Kasumi-1 (cell line): ENCODE measurements at places on chromosomes 2 and 18.

- DNase-seq: no peak
These were observed 157.1 kb downstream of the RIT2 start for GRCh38 chr18:42958353-42958752.

DNA sequence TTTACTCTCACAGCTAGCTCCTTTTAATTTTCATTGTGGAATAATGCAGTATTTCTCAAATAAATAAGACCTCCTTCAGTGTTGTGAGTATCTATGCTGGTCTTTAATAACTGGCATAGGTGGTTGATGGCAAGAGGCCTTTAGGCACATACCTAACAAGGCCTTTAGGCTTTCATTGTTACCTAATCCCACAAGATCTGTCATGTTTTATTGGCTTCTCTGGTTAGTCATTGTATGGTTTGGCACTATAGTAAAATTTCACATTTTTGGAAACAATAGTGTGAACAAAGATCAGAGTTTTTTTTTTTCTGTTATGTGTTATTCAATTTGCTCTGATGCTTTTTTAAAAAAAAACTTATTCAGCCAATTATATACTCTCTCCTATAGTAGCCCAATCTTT, 89.8 kb upstream of the NEUROD1 start:
- no peak for DNase-seq

- DNase-seq: no peak
These were observed 146.9 kb upstream of the POU3F3 start for GRCh38 chr2:104707056-104707455.

- DNase-seq: no peak
These were observed 26.1 kb upstream of the ROCK2 start for GRCh38 chr2:11370377-11371091.

DNA sequence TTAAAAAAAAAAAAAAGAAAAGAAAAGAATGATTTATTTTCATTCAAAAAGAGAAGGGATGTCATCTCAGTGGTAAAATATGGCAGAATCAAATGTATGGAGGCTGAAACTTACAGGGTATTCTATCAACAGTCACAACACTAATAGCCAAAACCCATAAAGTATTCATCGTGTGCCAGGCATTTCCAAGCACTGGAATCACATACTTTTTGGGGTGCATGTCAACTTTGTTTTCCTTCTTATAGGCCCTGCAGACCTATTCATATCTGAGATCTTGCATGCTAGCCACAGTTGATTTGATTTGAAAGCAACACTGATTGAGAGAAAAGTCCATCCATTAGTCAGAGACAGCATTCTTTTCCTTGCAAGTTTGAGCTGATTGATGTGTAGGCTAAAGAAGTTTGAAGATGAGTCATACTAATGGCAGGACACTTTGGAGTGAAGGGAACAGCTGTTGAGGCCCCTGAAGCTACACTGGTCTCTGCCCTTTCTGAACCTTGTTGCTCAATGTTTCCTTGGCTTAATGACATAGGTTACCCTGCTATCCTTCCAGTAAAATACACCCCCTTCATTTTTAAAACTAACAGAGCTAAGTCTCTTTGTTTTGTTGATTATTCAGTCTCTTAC, 22.0 kb downstream of the KATNAL2 start:
- peak; percentile 49 for DNase-seq

DNA sequence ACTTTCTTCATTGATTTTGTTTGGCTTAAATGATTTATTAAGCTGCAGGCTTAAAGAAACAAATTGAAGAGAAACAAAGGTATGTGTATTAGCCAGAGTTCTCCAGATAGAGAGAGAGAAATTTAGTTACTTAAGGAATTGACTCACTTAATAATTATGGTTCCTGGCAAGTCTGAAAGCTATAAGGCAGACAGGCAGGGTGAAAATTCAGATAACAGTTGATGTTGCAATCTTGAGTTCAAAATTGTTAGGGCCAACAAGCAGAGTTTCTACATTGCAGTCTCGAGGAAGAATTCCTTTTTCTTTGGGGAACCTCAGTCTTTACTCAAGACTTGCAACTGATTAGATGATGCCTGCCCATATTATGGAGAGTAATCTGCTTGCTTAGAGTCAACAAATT, 593.5 kb downstream of the ADCYAP1 start:
- DNase-seq: no peak

GRCh38 chr2:47569658-47570475, 166.9 kb downstream of the MSH2 start:
- no peak for DNase-seq

- DNase-seq: no peak
These were observed 39.1 kb downstream of the PCBP1 start for GRCh38 chr2:70126413-70126812.

- no peak for DNase-seq
These were observed 66.7 kb upstream of the CYP1B1 start for GRCh38 chr2:38142627-38143026.

DNA sequence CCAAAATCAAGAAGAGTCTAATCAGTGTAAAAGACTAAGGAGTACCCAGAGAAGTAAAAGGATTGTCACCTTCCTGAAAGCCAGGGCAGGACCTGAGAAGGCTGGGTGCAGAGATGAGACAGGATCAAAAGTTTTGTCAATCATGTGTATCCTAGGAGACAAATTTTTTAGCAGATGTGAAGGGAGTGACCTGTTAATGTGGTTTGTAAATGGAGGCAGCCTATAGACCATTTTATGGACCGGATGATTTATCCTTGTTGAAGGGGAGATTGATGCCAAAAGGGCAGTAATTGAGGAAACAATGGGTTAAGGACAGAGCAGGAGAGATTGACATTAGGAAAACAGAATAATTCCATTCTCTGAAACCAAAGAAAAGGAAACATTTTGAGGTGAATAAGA, 813 bp downstream of the NDC80 start:
- DNase-seq: peak; percentile 33

- no peak for DNase-seq
These were observed 154.9 kb downstream of the NR4A2 start for GRCh38 chr2:156177654-156178053.

- DNase-seq: peak; percentile 20
These were observed 8.5 kb upstream of the SPATA3 start for GRCh38 chr2:230987137-230988020.

GRCh38 chr2:46461709-46462171, 17.6 kb upstream of the TMEM247 start:
- peak; percentile 95 for DNase-seq

GRCh38 chr2:148350199-148350598, 294.4 kb upstream of the EPC2 start:
- DNase-seq: no peak

DNA sequence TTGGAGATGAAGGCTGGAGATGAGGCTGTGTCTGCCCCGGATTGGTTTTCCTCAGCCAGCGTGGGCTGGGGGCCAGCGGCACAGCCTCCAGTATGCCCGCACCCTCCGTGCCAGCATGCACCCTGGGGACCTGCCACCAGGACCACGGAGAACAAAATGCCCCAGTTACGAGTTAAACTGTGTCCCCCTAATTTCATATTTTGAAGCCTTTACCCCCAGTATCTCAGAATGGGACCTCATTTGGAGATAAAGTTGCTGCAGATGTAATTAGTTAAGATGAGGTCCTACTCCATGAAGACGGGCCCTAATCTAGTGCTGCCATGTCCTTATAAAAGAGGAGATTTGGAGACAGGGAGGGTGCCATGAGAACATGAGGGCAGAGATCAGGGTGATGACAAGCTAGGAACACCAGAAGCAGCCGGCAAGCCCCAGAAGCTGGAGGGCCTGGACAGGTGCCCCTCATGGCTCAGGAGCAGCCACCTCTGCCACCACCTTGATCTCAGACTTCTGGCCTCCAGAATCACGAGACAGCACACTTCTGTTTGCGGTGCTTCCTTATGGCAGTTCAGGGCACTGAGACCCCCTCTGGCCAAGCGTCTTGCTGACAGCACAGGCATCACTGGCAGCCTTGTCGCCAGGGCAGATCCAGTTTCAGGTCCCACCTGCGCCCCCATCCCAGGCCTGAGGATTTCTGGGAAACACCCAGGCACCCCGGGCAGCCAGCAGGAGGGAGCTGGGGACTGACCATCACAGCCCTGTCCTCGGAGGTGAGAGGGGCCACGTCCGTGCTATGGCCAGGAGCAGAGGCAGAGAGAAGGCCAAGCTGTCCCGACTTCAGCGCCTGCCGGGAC, 29.4 kb downstream of the KIF1A start:
- DNase-seq: no peak

GRCh38 chr2:103230796-103231195, 469.0 kb downstream of the TMEM182 start:
- DNase-seq: no peak

DNA sequence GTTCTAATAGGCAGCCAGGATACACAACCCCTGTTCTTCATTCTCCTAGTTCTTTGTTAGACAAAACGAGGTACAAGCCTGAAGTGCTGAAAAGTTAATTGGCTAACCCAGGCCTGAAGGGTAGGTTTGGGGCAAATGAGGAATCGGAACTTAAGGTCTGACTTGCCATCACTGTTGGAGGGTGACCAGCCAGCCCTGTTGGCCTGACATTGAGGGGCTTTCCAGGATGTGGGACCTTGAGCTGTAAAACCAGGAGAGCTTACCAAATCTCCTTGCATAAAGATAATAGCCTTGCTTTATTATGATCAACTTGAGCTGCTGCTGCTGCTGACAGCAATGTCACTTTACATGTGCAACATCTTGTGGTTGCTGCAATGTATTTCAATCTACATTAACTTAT, 256.0 kb downstream of the VAPA start:
- DNase-seq: no peak

DNA sequence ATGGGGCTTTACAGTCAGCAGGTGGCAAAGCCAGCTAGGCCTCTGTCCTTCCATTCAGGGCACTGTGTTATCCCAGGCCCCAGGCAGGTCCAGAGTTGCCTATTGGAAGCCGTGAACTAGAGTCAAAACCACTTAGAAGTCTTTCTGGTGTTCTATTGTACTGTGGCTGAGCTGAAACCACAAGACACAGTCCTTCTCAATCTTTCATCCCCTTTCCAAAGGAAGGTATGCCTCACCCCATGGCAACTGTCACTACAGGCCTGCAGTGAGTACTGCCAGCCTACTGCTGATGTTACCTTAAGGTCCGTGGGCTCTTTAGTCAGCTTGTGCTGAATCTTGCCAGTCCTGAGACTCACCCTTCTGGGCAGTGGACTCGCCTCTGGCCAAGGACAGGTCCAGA, 181.6 kb downstream of the GULP1 start:
- no peak for DNase-seq

DNA sequence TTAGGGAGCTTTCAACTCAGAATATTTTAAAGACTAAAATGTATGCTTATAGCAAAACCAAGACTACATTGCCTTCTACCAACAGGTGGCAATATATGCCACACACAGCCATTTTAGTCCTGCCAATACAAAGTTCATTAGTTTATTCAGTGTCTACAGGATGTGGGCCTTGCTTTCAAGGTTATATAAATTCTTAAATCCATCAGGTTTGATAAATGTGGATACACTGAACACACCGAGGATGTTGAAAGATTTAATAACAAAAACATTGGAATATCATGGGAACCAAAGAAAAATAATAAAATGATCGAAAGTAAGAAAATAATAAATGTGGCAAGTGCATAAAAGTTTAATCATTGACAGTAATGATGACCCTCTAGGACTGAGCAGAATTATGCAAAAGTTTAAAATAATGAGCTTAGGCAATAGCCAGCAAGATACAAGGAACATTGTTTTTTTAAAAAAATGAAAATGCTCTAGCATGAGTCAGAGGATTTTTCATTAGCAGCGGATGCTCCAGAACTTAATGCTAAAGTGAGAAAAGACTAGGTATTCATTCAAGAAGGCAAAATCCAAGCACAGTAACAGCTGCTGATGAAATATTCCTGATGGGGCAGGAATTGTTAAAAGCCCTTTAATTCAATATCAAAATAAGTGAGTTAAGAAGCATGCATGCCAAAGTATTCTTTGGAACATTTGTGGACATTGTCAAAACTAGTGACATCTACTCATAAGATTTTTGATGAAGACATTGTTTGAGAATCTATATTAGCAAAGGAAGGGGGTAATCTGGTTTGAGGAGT, 14.2 kb downstream of the SCN9A start:
- peak; percentile 67 for DNase-seq

DNA sequence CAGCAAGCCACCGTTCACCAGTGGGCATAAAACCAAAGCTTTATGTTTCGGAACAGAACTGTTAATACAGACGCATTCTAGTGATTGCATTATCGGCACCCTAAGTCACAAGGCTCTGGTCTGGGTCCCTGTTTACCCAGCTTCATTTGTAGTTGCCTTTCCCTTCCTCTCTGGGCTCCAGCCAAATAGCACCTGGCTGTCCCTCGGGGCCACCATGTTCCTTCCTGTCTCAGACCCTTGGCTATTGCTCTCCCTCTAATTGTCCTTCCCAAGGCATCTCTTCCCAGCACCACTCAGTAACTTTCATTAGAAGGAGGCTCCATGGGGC, 75.3 kb downstream of the SDC1 start:
- no peak for DNase-seq

DNA sequence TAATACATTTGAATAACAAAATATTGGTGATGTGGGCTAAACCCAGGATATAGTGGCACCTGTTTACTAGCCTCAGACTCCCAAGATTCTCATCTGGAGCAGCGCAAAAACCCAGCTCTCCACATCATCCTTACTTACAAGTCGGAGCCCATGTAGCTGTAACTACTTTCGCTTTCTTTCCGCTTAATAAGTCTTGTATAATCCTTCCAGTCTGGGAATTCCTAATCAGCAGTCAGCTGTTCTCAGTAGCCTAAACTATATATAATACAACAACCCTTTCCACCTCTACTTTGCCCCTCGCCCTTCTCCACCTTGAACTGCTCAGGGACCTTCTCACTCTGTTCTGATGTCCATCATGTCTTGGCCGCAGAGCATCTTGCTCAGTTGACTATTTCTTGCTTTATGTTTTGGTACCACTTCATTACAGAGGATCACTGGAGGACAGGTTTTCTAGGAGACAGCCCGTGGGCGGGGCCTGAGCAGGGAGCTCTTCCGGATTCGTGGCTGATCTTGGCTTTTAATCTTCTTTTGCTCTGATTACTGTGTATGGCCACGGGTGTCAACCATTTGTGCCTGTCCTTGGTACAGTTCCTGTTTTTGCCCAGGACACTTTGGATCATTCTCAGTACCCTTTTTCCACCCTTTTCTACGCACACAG, 119.9 kb upstream of the SERTAD2 start:
- DNase-seq: no peak

DNA sequence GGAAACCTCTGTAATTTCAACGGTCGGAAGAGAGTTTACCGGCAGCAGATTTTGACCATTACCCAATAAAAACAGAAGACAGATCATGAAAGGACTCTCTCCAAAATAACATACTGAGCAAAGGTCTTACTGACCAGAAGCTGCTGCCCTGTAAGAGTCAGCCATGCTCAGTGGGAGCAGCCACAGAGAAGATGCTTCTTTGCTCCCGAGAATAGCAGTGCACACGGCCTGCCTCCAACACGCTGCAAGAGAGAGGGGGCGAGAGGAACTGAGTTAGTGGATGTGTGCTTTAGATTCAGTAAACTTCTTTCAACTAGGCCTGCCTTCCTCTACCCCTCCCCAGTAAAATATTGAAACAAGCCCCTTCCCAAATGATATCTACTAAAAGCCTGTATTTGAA, 103.7 kb downstream of the NCK2 start:
- no peak for DNase-seq

- no peak for DNase-seq
These were observed 5.5 kb upstream of the GPR75 start for GRCh38 chr2:53865264-53865663.
